ENCODE measurements at places on chromosomes 7 and 10.

DNA sequence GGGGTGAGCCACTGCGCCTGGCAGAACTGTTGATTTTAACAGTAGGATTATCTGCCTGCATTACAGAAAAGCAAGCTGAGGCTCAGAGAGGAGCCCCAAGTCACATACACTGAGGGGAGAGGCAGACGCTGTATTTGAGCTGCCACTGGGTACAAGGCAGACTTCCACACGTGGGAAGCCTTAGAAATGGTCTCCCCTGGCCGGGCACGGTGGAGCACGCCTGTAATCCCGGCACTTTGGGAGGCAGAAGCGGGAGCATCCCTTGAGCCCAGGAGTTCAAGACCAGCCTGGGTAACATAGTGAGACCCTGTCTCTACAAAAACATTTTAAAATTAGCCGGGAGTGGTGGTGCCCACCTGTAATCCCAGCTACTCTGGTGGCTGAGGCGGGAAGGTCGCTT, 902 bp upstream of the FZD9 start:
- no peak for DNase-seq

DNA sequence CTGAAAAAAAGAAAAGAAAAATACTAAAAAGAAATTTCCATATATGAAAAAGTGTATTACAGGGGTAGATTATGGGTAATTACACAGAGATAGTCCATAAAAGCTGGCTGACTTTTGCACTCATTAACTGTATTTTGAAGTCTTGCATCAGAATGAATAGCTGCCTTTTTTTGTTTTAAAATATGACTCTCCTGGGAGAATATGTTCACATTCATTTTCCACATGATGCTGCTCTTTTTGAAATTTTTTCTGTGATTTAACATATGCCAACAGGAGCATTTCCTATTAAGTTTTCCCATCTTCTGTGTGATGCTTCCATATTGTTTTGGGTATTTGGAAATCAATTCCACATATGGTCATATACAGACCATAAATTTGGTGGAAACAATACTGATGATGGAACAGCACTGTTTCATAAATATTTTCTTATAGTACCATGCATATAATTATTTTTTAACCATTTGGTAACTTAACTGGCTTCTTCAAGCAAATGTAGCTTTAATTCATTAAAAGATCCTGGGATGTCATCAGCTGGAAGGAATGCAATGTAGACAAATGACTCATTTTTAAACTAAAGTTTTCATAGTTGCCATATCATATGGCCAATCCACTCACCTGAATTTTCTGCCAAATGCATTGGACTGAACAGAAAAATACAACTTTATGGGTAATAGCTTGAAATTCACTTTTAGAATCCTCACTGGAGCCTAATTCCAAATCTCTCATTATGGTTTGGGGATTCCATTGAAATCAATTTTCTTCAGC, 313.9 kb upstream of the GLI3 start:
- no peak for DNase-seq

DNA sequence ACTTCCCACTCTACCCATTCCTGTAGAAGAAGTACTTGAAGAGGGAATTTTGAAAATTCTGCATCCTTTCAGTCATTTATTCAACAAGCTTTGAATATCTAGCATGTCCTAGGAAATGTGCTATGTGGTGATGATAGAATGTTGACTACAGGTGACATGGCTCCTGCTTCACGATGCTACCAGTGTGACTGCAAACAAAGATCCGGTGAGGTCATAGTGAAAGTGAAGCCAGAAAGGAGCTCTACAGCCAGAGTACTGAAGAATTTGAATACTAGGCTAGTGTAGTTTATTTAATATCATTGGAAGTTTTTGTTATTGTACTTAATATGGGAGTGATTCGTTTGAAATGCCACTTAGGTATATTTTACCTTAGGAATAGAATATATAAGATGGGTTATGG, 348.1 kb downstream of the TFEC start:
- DNase-seq: no peak

DNA sequence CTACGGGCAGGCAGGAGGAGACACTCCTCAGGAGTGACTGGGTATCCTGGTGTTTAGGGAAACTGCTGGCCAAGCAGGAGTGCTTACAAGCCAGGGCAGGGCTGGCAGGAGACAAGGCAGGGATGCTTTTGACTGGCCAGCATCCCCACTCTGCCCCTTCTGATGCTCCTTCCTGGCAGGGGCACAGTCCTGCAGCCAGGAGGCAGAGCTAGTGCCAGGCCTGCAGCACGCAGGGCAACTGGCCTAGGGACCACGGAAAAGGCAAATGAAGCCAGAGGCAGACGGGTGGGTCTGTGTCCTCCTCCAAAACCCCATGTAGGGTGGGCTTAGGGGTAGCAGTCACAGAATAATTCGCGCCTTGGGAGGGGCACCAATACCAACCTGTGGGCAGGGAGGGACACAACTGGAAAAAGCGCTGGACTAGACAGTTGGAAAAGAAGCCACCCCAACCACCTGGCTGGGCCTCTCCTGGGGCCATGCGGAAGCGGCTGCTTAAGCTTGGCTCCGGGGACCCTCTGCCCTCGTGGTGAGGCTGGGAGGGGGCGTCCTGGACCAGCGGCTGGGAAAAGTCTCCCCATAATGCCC, 4.8 kb downstream of the IMPDH1 start:
- no peak for DNase-seq

GRCh38 chr7:99622596-99622995, 5.8 kb downstream of the ZSCAN25 start:
- no peak for DNase-seq

DNA sequence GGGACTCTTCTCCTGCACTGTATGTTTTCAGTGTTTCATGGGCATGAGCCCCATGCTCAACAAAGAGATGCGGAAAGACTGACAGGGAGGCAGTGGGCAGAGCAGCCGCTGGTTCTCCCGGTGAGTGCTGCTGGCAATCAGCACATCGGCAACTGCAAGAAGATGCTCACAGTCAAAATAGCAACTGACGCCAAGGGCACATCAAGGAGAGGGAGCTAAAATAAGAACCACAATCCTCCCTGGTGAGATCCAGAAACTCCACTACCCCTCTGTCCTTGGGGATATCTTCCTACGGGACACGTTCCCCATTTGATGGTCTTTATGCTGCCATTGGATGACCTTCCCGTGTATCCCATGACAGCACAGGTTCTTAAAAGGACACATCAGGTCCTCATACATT, 28.9 kb upstream of the SVIL start:
- DNase-seq: no peak

GRCh38 chr7:129782818-129783583, 169.8 kb downstream of the UBE2H start:
- DNase-seq: peak; percentile 44

- DNase-seq: no peak
These were observed 11.1 kb upstream of the EMX2 start for GRCh38 chr10:117531371-117532002.

GRCh38 chr7:23277359-23277989, 21.7 kb upstream of the MALSU1 start:
- peak; percentile 75 for DNase-seq

DNA sequence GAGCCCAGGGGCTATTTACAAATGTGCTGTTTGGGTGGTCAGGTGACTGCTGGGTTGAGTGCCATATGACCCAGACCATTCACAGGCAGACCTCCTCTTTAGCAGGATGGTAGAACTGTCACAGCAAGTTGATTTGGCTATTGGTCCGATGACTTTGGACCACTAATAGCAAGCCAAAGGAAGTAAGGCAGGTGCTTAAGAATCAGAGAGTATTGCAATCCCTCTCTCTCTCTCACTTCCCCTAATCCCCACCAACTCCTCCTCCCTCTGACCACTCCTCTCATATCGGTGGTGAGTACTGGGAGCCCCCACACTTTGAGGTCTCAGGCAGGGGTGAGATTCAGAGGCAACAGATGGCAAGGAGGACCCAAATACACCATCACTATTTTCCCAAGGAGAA, 165.3 kb downstream of the TRIL start:
- DNase-seq: no peak

GRCh38 chr10:3339531-3339950, 167.0 kb upstream of the PITRM1 start:
- no peak for DNase-seq

DNA sequence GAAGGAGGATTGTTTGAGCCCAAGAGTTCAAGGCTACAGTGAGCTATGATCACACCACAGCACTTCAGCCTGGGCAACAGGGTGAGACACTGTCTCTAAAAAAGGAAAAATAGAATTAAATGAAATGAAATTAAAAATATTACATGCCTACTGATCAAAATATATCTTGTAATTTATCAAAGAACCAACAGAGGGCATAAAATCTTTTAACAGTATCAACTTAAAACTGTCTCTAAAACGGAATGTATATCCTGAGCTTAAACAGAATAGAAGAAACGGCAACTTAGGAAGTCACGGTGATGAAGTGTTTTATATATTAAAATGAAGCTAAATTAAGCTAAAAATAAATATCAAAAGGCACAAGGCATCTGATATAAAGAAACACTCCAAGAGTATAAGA, 78.8 kb downstream of the MTPAP start:
- no peak for DNase-seq

GRCh38 chr7:19062216-19062615, 55.2 kb downstream of the TWIST1 start:
- no peak for DNase-seq

DNA sequence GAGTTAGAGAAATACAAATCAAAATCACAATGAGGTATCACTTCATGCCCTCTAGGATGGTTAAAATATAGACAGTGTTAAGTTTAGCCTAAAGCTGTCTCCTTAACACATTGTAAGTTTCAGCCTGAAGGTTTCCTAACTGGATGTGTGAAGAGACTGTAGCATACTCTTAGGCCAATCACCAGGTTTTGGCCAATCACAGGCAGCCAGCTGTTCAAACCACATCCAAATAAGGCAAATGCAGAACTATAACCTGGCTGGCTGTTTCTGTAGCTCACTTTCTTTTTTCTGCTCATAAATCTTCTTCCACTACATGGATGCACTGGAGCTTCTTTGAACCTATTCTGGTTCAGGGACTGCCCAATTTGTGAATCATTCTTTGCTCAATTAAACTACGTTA, 19.7 kb downstream of the ESYT2 start:
- DNase-seq: no peak

DNA sequence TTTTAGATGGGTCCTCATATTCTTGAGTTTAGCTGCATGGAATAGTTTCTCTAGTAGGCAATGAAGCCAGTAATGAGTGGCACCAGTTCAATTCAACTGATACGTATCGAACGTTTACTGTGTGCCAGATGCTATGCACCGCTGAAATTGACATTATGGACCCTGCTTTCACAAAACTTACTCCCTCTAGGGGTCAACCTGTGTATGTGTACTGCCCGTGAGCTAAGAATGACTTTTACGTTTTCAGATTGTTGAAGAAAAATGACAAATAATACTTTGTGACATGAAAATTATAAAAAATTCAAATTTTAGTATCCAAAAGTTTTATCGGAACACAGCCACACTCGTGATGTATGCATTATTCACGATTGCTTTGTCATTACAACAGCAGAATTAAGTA, 95.5 kb downstream of the ZMYND11 start:
- DNase-seq: peak; percentile 19

GRCh38 chr7:134414109-134414508, 44.8 kb downstream of the AKR1B1 start:
- DNase-seq: no peak

- peak; percentile 61 for DNase-seq
These were observed 4.2 kb downstream of the TAS2R60 start for GRCh38 chr7:143447466-143447865.

- no peak for DNase-seq
These were observed 7.5 kb upstream of the CSGALNACT2 start for GRCh38 chr10:43130770-43131171.

- no peak for DNase-seq
These were observed 682.0 kb upstream of the FOXK1 start for GRCh38 chr7:4000139-4000538.

GRCh38 chr7:24975644-24976260, 4.2 kb downstream of the OSBPL3 start:
- DNase-seq: no peak

DNA sequence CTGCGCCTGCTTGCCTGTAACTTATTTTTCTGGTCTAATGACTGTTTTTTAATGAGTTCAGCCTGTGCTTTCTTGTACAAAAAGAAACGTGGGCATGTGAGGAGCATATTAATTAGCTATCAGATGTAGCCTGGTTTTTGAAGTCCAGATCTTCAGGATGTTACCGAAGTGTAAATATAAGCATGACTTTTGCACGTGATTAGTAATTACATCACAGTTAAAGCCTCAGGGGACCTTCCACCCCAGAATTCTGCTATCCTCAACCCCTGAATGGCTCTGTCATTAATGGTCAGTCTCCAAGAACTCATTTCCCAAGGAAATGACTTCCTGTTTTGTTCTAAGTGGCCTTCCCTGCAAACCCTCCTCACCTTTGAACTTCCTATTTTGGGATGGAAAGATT, 2.1 kb upstream of the PRXL2A start:
- no peak for DNase-seq

GRCh38 chr7:33425395-33425794, 296.0 kb downstream of the BBS9 start:
- no peak for DNase-seq

- DNase-seq: no peak
These were observed 56.5 kb upstream of the WIPF3 start for GRCh38 chr7:29749701-29750321.

- no peak for DNase-seq
These were observed 183.7 kb downstream of the GPAM start for GRCh38 chr10:111999915-112000302.

DNA sequence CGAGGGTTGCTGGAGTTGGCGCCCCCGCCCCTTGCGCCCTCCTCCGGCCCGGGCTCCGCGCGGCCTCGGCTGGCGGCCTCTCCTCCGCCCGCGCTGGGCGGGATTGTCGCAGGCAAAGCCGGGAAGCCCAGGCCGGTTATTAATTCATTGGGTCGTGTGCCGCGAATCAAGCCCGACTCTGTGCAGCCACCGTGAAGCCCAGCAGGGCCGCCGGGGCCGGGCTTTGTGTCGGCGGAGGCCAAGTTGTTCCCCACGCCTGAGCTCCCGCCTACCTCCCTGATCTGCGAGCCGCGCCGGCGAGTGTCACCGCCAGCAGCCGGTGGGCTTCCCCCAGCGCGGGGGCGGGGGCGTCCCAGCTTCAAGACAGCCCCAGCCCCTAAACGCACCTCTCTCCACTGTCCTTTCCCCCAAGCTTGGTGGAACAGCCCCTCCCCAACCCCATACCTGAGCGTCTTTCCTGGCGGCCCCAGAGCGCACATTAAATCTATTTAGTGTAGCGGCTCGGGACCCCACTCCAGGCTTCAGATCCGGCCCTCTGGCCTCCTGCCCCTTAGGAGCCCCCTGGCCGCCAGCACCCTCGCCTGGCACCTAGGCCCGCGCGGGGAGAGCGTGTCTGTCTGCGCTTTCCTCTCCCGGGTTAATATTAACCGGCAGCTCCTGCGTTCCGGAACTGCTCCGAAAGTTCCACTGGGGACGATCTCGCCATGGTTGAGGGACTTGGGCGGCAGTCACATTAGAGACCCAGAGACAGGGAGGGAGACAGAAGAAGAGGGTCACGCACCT, 3.5 kb downstream of the SHH start:
- peak; percentile 73 for DNase-seq
